WTC11 (cell line): ENCODE measurements at places on chromosomes 5 and 9.

GRCh38 chr9:82487935-82488312 is 499.4 kb downstream of the SPATA31D1 start:
- DNase-seq: no peak

DNA sequence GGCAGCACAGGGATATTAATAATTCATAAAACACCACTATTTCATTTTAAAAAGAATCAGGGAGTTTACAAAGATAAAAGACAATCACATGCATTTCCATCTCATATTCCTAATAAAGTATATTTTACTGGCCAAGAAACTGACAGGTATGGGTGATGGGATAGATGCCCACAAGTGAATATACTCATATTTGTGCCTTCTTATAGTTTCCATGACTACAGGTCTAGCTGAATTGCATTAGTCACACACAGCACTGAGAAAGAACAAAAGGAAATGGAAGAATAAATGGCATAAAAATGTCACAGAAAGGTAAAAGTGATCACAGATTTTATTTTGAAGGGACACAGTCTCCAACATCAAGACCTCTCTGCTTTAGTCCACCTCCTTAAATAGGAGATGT is 193.5 kb downstream of the PLK2 start:
- no peak for DNase-seq

DNA sequence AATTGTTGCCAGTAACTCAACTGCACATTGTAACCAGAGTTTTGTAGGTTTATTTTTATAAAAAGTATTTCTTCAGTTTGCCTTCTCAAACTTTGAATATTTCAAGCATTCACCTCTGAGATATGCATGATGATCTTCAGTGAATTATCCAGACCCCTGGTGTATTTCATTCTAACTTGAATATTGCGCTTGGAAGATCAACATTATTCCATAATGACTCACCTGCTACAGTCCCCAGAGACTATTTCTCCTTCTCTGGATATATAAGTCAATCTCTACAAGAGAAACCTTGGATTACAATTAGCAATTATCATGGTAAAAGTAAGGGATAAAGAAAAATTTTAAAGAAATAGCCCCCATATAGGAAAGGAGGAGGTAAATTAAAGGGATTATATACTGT is 1041.0 kb downstream of the TLE1 start:
- DNase-seq: no peak

DNA sequence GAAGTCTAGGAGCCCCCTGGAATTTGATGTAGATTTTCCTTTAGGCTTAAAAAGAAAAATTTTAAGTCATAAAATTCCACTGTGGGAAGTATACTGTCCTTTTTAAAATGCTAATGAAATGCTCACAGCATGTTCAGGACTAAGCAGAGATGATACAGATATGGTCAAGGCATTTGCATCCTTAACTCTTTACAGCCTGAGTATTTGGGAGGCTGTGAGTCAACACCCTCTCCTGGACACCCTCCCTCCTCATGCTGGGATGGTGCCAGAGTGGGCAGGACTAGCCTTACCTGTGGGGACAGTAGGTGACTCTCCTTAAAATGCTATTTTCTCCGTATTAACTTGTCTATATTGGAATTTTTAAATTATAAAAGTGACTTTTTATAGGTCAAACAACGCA is 197.4 kb upstream of the ELL2 start:
- no peak for DNase-seq

- no peak for DNase-seq
Observed at GRCh38 chr5:171692107-171692506, 93.5 kb upstream of the SMIM23 start.

GRCh38 chr9:17589771-17590170 is 10.9 kb downstream of the SH3GL2 start:
- no peak for DNase-seq

DNA sequence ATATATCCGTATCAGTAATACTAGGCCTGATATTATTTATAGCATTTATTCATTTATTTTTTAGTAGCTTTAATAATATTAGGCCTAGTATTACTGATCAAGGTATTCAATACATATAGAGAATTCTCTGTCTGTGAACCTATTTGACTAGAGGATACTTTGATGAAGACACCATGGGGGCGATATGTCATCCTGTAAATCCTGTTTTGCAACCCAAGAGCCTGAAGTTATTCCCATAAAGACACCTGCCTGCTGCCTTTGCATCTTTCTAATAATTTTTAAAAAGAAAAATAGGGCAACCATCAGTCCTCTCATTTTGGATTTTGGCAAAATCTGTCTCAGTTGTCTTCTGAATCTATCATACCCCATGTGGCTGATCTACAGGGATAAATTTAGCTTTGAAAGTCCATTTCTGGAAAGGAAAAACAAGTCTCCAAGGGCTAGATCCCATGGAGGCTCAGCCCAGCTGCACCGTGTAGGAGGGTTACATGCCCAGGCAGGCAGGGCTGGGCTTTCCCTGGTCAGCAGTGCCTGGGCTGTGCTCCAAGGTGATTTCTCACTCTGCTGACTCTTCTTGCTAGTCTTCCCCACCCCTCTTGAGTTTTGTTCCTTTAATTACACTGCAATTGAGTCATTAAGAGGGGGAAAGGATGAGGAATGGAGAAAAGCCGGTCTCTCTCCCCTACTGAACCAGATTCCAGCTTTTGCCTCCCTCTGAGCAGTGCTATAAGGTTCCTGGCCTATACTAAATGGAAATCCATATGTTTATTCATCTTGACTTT is 169.0 kb downstream of the TRIM32 start:
- no peak for DNase-seq

DNA sequence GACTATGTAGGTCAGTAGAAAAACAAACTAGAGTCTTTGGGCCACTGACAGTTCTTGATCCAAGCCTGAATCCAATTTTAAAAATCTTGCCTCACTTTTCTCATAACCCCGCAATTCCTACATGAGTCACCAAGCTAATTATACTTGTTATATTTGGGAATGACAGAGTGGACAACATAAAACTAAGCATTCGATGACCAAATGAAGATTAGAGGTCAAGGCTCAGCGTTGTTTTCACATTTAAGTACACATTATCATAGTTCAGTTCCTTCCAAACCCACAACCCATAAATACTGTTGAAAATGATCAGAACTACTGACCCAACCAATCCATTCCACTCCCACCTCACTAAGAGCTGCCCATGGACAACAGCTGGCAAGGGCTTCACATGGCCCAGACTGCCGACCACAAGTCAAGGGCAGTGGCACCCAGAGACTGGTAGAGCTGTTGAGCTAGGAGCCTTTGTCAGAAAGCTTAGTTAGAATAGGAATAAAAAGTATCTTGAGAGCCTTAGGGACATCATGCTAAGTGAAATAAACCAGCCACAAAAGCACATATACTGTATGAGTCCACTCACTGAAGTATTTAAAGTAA is 64.2 kb downstream of the MYO10 start:
- DNase-seq: no peak

DNA sequence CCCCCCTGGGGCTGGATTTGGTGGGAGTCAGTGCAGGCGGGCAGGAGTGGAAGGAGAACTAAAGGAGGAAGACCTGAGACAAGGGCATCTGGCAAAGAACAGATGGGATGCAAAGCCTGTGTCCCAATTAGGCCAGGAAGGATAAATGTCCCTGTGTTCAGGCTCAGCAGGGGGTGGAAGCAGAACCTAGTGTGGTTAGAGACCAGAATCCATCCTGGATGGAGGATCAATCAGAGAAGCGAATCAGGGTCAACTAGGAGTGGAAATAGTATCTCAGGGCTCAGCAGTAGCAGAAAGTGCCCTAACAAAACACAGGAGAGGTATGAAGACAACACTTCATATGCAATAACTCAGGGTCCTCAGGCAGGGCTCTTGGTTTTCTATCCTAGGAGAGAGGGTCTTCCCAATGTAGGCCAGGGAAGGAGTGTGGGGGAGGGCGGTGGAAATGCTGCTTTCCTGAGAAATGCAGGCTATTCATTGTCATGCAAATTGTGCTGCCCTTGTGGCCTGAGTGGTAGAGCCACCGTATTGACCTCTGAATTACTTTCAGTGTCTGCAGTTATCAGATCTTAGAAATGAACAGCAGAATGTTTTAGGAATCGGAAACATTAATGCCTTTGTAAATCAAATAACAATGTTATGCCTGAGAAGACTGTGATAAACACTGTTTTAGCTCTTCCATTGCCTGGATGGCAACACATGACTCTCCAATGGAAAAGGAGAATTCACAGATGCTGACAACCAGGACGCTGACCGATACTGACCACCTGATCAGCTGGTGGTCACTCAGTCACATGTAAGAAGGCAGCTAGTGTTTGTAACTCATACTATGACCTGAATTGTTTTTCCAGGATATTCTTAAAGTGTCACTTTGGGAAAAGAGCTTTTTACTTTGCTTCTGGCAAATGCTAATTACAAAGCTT is 323.6 kb downstream of the SEMA5A start:
- DNase-seq: peak; percentile 65

- DNase-seq: no peak
Observed at GRCh38 chr9:121596515-121596914, 54.9 kb upstream of the DAB2IP start.

DNA sequence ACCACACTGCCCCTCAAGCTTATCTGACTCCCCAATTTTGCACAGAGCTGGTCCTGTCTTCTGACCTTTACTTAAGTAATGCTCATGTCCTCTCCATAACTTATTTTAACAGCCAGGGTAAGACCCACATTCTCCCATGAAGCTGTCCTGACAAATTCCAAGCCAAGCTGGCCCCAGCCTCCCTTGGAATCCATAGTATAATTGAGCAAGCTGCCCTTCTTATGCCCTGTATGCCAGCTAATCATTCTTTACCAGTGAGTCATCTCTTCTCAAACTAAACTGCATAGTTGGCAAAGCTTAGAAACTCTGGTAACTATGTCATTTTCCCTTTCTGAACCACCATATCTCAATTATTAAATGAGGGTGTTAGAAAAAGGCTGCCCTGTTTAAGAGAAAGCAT is 92.4 kb downstream of the NFIB start:
- DNase-seq: no peak

- DNase-seq: no peak
Observed at GRCh38 chr5:102660111-102660510, 95.0 kb upstream of the PAM start.

GRCh38 chr5:32058101-32058500 is 116.0 kb downstream of the GOLPH3 start:
- no peak for DNase-seq

DNA sequence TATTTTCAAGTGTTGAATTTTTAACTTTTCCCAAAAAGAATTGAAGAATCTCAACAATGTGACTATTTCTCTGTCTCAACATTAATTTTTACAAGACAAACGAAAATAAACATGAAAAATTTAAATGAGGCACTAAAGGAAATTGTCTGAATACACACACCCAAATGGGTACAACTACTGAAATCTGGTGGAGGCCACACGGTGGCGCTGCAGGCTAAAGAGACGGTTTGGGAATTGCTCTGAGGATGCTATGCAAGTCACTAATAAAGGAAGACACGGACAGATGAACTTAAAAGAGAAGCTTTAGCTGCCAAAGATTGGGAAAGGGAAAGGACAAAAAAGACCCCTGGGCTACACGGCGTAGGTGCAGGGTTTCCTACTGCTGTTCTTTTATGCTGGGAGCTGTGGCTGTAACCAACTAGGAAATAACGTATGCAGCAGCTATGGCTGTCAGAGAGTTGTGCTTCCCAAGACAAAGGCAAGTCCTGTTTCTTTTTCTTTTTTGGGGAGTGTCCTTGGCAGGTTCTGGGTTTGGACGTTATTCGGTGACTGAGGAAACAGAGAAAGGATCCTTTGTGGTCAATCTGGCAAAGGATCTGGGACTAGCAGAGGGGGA is at the start of gene PCDHB10:
Gene PCDHB10 (plus strand): TSS at position 244 of the 616 bp plus-strand sequence. CDS start 200 bp downstream, at position 444.
- DNase-seq: peak; percentile 89

- DNase-seq: peak; percentile 71
Observed at GRCh38 chr5:132825033-132825833, 5.2 kb downstream of the SHROOM1 start.

- peak; percentile 38 for DNase-seq
Observed at GRCh38 chr9:12774861-12775678, at the start of gene LURAP1L. LURAP1L (plus strand) TSS chr9:12775020; CDS start chr9:12775716, 696 bp downstream.

GRCh38 chr5:316210-317085 is 5.1 kb upstream of the AHRR start:
- no peak for DNase-seq

DNA sequence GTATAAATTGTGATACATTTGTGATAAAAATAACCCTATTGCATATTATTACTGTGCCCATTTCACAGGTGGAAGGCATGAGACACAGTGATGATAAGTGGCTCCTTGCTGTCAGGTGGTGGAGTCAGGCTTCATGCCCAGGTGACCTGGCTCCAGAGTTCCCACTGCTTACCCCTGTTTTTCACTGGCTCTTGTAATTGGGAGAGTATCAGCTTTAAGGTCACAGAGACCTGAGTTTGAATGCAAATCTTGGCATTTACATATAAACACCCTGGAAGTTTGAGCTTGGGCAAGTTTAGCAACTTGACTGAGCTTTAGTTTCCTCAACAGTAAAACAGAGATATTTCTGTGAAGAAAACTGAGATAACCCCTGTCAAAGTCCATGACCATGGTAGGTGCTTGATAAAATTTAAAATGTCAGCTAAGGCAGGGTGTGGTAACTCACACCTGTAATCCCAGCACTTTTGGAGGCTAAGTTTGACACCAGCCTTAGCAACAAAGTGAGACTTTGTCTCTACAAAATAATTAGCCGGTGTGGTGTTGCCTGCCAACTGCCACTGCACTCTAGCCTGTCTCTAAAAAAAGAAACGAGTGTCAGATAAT is 29.2 kb downstream of the MAT2B start:
- DNase-seq: no peak
